AG09319 (cell line): ENCODE measurements at places on chromosomes 5 and 9.

DNA sequence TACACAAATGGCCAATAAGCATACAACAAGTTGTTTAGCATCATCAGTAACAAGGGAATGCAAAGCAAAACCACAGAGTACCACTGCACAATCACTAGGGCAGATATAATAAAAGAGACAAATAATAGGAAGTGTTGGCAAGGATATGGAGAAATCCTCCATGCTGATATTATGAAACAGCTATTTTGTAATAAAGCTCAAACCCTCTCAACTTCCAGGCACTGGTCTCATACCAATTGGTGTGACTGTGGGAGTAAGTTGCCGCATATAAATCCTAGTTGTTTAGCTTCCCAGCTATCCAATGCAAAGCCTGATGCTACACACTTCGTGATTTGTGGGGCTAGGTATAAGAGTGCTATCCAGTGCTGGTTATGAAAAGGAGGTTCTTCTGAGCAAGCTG is 88.6 kb downstream of the SMIM23 start:
- no peak for DNase-seq

- no peak for DNase-seq
These were observed 387.0 kb upstream of the RFX3 start for GRCh38 chr9:3912817-3913216.

GRCh38 chr9:84216151-84216550 is 124.4 kb downstream of the SLC28A3 start:
- no peak for DNase-seq

GRCh38 chr9:113603773-113604172 is 140.2 kb downstream of the RGS3 start:
- no peak for DNase-seq

DNA sequence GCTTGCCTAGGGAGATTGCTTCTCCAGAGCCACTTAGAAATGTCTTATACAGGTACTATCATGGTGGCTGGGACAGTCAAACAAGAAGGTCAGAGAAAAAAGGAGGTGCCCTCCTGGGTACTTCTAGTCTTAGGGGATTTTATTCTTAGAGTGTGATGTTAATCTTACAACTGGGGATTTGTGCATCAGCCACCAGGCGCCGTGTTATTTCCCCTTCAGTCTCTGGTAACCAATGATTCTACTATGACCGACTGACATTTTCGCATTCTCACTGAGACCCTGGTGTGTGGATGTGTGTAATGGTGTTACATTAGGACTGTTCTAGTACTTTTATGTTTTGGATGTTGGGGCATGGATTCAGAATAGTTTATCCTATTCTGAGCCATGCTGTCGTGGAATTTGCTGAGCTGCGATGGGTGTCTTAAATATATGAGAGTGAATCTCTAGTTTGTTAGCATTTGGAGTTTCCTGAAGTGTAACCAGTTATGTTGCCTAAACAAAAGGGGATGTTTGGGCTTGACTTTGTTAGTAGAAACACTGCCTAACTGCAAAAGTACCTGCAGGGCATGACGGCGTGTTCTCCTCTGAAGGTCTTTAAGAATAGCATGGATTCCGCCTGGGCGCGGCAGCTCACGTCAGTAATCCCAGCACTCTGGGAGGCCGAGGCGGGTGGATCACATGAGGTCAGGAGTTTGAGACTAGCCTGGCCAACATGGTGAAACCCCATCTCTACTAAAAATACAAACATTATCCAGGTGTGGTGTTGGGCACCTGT is 175.2 kb upstream of the DAP start:
- no peak for DNase-seq

- no peak for DNase-seq
These were observed 69.9 kb downstream of the JAKMIP2 start for GRCh38 chr5:147712598-147712997.

DNA sequence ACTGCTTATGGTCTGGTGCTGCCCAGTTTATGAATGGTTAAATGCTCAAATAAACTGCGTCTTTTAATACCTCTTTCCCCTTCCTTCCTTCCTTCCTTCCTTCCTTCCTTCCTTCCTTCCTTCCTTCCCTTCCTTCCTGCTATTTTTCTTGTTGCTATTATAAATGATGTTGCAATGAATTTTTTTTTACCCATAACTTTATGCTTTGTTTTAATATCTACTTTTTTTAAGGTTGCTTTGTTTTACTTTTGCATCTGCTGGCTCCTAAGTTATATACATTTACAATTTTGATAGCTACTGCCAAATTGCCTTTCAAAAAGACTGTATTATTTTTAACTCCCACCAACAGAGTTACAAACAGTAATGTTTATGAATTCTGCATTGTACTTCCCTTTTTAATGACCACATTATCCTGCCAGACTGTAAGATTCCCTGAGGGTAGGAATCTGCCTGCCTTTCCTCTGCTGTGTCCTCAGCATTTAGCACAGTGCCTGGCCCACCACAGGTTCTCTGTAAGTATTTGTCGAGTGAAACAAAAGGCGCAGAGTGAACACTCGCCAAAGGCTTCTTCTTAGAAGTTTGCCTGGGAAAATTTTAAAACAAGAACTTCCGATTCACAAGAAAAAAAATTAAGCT is 36.9 kb downstream of the KIF4B start:
- no peak for DNase-seq

GRCh38 chr9:108019821-108020220 is 530.3 kb upstream of the KLF4 start:
- DNase-seq = no peak

DNA sequence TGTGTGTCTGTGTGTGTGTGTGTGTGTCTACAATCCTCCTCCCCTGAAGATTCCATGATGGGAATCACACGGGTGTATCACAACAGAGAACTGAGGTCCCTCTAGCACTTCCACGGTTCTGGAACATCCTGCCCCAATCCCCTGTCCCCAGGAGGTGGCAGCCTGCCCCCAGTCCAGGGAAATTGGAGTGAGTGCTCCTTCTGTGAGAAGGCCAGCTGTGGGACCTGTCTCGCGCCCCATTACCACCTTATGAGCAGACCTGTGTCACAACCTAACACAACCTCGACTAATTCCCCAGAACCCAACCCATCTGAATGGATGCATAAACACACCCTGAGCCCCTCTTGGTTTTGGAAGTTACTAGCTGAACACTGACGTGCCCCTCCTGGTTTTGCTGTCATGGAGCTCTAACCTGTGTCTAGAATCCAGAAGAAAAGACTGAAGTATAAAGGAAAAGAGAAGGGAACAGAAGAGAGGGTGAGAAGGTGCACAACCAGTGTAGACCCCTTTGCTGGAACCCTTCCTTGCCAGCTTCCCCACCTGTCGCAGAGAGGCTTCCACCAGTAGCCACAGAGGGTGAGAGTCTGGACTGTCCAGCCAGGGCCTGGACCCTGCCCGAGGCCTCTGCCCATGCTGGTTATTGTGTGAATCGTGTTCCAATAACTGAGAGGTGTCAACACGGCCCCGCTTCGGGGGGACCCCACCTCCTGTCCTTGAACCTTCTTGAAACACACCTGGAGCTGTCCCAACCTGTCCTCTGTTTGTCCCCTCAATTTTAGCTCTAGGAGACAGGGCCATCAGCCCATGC is 3.4 kb downstream of the BTNL9 start:
- no peak for DNase-seq
